ENCODE measurements at places on chromosomes 12 and 14.
A peak's percentile ranks its signal among the peaks of the same experiment; 100 is the strongest.

- no peak for DNase-seq
These were observed 57.5 kb downstream of the ARHGAP5 start for GRCh38 chr14:32134448-32135097.

GRCh38 chr12:3102771-3103410, 25.7 kb downstream of the TSPAN9 start:
- DNase-seq, result no peak

DNA sequence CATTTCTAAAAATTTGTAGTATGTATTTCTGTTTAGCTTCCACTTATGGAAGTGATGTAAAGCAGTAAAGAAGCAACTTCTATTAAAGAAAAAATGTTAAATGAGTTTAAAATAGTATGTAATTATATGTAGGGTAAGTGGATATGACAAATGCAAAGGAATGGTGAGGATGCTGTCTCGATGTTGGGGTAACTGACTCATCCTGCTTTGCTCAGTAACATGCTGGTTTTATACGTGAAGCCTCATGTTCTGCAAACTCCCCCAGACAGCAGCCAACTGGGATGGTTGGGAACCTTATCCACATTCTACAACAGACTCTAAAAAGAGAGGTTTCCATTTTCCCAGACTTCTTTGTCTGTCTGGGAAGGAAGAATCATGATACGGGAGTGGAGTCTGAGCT, 1006.4 kb upstream of the TMEM132C start:
- no peak for DNase-seq

DNA sequence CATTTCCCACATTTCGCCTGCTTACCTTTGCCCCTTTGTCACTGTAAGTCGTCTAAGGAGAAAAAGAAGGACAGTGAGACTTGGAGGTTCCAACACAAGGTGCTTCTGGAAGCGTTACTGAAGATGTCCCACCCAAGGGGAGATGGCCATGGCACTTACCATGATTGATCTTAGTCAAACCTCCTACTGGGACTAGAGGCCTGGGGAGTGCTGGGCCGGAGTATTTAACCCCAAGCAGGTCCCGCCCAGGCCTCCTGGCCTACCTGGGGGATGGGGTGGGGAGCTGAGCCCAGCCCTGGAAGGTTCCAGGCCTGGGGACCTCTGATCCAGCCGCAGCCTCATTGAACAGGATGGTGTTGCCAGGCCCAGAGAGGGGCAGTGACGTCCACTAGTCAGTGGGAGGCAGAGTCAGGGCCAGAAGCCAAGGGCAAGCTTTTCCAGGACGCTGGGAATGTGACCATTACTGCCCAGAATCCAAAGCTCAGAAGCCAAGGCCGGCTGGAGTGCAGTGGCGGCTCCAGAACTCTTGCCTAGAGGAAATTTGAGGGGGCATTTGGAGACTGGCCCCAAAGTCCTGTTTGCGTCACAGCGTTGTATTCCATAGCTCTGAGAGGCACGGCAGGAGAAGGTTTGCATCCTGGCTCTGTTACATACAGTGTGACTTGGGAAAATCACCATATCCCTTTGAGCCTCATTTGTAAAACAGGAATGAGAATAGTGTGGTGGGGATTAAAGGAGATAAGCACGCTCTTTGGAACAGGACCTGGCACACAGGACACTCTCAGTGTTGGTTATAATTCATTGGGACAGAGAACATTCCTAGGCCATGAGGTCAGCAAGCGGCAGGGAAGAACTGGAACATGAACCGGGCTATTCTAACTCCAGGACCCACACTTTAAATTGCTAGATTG, at the start of gene HPD:
Gene HPD (minus strand): TSS at position 198 of the 911 bp plus-strand sequence. CDS start 36 bp downstream, at position 162.
- DNase-seq, result no peak

GRCh38 chr12:44582521-44582920, 293.6 kb downstream of the NELL2 start:
- no peak for DNase-seq

GRCh38 chr12:52050758-52051541, at the start of gene NR4A1:
Gene NR4A1, plus strand, starts transcription at chr12:52051442. Its CDS starts 2,887 bp downstream, at chr12:52054329.
- peak; percentile 99 for DNase-seq

DNA sequence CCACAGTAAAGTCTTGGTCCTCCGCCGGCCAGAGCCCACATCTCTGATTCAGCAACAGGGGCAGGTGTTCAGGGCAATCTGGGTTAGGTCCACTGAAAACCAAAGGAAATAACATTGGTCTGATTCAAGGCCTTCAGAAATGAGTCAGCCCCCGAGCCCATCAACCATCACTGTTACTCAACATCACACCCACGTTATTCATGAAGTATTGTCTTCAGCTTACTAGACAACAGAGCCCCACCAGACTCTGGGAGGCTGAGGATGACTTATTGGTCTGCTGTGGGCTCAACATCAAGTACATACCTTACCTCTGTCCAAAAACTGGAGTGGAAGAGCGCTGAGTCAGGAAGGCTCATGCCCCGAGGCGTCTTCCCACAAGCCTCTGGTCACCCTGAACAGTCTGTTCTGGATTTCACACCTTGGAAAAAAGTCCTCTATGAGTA, 97.5 kb downstream of the ZFP36L1 start:
- peak; percentile 20 for DNase-seq
